Ascending aorta (tissue), 2 donors: ENCODE measurements at places on chromosomes 7 and 10.

DNA sequence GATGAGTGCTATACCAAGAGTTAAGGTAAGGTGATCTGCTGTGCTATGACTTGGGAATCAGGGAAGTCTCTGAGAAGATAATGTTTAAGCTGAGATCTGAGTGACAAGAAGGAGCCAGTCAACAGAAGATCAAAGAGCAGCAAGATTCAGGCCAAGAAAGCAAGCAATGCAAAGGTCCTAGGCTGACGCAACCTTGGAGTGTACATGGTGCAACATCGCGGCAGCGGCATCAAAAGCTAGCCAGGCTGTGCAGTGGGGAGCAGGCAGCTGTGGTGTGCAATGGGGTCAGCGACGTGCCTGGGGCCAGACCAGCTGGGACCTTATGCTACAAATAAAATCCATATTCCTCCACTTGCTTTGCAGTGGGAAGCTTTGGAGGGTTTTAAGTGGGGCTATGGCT, 324.1 kb downstream of the LRMDA start:
- no peak for DNase-seq

DNA sequence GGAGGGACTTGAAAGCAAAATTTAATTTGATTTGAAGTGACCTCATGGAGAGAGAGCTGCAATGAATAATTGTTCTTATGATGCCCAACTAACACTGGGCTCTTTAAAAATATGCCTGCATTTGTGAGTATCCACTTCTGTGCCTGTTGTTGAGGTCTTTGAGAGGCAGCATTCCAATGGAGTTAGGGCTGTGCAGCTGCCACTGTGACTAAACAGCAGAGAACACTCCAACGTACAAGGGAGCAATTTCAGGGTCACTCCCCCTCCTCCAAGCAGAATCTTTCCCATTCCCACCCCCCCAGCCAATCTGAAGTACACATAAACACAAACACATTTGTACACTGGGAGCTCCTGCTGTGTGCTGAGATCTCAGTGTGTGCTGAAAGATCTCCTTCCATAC, 28.0 kb upstream of the GSAP start:
- no peak for DNase-seq

- DNase-seq: no peak
These were observed 15.6 kb downstream of the FOXL3 start for GRCh38 chr7:305410-306151.

DNA sequence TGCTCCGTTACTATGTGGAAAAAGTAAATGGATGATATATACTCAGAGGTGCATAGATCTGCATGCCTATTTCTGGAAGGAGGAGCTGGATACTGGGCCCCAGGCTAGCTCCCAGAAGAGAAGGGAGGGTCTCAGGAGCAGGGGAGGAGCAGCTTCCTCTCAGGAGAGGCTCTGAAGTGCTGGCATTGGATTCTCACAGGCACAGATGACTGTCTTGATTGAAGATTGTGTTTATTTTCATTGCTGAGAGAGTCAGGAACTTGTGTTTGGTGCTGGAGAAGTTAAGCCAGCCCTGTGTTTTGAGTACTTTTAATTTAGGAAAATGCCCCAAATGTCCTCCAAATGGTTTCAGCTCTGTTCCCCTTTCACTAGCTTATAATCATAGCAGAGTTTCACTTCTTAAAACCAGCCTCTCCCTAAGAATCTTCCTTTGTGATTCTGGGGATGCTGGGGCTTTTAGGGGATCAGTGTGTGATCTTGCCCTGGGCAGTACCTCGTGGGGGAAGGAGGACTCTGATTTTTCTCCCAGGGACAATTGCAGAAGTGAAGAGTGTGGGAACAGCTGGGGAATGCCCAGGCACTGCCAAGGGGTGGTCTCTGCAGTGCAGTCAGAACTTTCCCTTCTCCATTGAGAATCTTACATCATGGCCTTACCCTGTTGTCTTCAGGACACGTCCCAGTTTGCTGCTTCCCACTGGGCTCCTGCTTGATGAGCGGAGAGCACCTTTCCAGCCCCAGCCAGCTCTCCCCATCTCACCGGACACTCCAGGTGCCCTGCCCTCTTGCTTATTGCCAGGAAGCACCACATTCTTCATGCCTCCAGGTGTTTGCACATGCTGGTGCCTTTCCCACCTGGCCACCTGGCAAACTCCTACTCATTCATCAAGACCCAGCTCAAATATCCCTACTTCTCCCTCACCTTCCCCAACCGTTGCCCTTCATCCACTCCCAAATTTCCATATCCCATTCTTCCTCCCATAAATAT, 102.8 kb downstream of the ARHGAP22 start:
- no peak for DNase-seq
